Left ventricle myocardium inferior (tissue), 1 donor: ENCODE measurements at places on chromosomes 11 and 22. TPM values are rescaled to one million over a fixed set of nuclear protein-coding genes. Genes with fewer than 3 reads are reported as not detected.

Gene PKDREJ
- 0.08 TPM for total RNA-seq

Gene SYT7
- 18.9 TPM for total RNA-seq

Gene ABTB2
- total RNA-seq: 24.7 TPM

DNA sequence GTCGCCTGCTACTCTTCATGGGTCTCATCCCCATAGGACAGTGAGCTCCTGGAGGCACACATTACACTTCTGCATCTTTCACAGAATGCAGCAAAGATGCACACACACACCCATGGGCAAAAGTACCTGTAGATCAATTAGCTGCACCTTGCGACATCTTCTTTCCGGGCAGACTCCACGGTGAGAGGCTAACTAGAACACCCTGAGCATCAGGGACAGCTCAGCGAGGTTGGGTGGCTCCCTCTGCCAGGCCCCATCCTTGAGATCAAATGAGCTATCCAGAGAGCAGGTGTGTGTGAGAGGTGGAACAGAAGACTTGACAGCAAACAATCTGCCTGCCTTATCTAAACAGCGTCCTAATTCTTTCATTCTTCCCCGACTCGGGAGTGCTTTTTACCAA lies 96.1 kb upstream of the BID start:
- DNase-seq: no peak

DNA sequence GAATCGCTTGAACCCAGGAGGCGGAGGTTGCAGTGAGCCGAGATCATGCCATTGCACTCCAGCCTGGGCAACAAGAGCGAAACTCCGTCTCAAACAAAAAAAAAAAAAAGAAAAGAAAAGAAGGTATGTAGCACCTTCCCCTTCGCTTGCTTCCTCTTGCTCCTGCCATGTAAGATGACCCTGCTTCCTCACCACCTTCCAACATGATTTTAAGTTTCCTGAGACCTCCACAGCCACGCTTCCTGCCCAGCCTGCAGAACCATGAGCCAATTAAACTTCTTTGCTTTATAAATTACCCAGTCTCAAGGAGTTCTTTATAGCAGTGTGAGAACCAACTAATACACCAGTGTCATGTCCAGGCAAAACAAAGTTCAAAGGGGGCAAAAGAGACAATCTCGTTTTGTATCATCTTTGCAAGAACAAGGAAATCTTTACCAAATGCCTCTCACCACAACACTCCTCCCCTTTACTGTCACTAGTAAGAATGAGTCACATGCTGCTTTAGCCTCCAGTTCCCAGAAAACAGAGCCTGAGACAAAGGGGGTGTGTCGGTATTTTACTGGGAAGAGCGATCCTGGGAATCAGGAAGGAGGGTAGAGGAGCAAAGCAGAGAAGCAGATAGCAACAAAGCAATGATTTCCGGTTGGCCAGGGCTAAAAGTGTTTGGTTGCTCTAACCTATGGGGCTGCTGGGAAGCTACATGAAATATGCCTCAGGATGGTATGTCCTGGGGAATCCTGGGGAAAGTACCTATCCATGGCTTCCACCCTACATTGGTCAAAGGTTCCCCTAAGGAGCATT lies 10.5 kb upstream of the MCHR1 start:
- no peak for DNase-seq

- peak; percentile 81 for DNase-seq
These were observed 663 bp downstream of the MYH9 start for GRCh38 chr22:36386900-36387708.

DNA sequence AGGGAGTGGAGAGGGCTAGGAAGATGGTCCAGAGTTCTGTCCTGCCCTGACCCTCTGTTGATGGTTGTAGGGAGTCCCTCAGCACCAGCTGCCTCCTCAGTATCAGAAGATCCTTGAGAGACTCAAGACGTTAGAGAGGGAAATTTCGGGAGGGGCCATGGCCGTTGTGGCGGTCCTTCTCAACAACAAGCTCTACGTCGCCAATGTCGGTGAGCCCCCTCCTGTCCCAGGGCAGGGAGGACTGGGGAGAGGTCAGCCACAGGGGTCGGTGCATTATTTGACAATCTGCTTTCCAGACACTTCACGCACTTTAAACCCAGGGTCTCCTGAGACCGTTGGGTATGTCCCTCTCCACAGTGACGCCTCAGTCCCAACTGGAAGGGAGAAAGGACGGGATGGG lies 18.1 kb downstream of the TAB1 start:
- DNase-seq: no peak

DNA sequence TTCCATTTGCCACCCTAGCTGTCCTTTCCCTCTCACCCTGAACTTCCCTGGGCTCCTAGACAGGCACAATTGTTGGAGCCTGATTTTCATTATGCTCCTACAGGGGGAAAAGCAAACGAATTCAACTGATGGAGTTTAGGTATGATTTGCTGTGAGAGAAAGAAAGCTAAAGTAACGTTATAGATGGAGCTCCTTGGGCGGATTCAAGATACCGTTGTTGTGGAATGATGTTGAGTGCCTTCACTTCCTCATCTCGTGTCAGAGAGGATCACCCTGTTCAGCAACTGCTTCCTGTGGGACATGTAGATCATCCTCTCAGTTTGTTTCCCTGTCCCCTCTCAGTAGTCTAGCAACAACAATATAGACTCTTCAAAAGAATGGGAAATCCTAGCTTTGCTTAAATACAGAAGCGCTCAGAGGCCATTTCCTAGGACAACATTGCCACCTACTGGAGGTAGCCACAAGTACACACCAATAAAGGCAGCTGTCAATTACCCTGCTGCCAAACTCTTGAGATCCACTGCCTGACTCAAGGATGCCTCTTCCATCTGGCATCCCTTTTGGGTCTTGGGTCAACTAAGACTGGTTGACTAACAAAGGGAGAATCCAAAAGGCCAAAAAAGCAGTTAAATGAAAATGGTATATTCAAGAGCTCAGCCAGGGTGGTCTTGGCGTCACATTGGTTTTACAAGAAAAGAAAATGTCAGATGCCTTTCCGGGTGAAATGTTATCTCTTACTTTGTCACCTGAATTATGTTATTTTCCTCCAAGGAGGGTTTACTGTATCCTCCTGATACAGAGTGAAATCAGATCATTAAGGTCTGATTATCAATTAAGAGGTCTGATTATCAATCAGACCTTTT lies 13.5 kb upstream of the DTX4 start:
- DNase-seq: peak; percentile 18

GRCh38 chr11:12273618-12273995 lies 103.8 kb upstream of the PARVA start:
- no peak for DNase-seq

Gene CARD18
- total RNA-seq: 0.63 TPM

GRCh38 chr11:45606514-45607281 lies 58.7 kb downstream of the CHST1 start:
- no peak for DNase-seq

DNA sequence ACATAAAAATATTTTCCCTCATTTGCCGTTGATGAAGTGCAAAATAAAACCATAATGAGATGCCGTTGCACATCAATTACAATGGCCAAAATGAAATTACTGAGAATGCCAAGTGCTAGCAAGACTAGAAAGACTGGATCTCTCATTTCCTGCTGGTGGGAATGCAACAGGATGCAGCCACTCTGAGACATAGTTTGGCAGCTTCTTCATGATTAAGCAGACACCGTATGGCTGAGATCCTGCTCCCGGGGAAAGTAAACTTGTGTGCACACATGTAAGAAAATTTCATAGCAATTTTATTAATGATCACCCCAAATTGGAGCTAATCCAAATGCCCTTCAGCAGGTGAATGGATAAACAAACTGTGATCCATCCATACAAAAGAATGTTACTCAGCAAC lies 1013.2 kb downstream of the TBC1D22A start:
- DNase-seq: no peak

DNA sequence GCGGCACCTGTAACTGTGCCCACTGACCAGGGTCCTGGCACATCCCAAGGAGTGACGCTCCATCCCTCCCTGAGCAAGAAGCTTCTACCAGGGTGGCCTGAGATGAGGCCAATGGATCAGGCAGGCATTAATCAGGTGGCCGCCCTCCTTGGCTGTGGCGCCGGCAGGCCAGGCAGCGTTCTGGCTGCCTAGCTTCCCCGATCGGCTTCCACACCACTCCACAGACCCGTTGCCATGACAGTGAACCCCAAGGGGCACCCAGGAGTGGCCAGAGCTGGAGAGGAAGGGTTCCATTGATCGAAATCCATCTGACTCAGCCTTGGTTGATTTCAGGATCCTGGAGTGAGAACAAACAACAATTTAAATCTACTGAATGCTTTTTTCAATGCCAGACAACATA lies 20.5 kb downstream of the LRRC55 start:
- DNase-seq: peak; percentile 54

- DNase-seq: no peak
These were observed 63.3 kb downstream of the SYT9 start for GRCh38 chr11:7314811-7315604.

DNA sequence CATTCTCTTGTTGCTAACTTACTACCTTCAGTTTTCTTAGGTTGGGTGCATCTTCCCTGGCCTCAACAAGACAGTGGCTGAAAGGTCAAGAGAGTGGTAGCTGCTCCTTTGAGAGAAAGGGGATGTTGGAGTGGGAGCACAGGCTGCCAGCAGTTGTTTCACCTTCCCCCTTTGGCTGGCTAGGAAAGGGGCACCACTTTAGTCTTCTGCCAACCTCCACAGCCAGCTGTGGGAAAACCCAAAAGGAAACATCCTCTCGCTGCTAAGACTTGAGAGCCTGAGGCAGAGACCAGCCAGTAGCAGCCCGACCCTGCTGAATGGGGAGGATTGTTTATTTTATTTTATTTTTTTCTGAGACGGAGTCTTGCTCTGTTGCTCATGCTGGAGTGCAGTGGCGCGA lies 34.4 kb downstream of the MARK2 start:
- no peak for DNase-seq

GRCh38 chr22:37244114-37244921 lies at the start of gene RAC2:
Gene RAC2 (minus strand): TSS chr22:37244269. CDS start chr22:37244148, 121 bp downstream.
- DNase-seq: peak; percentile 74

GRCh38 chr11:129143335-129143734 lies 48.8 kb downstream of the ARHGAP32 start:
- DNase-seq: peak; percentile 59

- no peak for DNase-seq
These were observed 41.8 kb upstream of the SCN3B start for GRCh38 chr11:123696183-123696582.

DNA sequence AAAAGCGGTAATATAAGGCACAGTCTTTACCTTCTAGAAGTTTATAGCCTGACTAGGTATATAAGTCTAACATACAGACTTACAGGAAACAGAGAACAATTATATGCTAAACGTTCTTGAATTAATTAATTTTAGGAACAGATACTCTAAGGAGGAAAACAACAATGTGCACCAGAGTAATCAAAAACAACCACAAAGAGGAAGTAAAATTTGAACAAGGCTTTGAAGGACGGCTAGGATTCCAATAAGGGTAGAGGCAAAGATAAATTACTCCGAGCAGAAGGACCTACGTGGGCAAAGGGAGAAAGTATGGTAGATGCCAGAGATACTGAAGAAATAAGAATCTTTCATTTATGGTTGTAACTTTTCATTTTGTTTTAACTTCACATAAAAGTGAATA lies 54.4 kb downstream of the ENTHD1 start:
- DNase-seq: no peak

Gene ROM1
- total RNA-seq: 2.0 TPM

DNA sequence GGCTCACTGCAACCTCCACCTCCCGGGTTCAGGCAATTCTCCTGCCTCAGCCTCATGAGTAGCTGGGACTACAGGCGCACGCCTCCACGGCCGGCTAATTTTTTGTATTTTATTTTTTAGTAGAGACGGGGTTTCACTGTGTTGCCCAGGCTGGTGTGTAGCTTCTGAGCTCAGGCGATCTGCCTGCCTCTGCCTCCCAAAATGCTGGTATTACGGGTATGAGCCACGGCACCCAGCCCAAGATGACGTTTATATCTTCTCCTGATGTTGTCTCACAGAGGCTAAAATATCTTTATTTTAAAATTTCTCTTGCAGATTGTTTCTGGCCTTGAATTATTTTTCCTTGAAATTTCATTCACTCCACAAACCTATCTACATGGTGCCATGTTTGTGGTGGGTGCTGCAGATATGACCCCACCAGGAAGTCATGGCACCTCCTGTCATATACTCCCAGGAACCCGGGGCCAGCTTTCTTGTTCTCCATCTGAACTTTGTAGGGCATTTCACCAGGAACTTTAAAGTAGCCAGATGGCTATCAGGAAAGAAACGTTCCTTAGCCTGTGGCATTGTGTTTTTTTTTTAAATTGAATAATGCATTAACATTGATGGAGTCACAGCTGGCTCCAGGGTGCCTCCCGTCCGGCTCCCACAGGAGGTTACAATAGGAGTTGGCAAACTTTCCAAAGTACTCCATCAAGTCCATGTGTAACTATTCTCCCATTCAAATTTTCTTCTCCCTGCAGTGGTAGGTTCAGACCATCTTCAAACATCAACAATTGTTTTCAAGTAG lies 42.0 kb upstream of the LIPT2 start:
- DNase-seq: no peak

DNA sequence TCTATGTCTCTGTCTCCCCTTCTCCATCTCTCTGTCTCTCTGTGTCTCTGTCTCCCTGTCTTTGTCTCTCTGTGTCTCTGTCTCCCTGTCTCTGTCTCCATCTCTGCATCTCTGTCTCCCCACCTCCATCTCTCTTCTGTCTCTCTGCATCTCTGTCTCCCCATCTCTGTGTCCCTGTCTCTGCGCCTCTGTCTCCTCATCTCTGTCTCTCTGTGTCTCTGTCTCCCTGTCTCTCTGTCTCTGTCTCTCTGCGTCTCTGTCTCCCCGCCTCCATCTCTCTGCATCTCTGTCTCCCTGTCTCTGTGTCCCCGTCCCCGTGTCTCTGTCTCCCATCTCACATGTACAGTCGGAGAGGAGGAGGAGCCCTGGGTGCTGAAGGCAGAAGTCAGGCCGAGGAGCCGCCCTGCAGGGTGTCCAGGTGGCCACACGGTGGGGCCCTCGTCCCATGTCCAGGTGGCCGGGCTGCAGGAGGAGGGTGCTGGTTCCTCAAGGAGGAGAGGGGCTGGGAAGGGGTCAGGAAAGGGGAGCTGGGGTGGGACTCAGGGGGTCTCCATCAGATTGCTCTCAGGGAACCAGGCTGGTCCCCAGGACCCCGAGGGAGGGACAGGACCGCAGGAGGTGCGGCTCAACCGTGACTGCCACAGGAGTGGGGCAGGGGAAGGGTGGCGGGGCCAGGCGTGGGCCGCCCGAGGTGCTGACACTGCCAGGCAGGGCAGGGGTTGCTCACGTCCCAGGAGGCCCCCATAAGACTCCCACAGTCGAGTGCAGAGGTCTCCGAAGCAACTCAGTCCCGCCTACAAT lies 25.6 kb upstream of the TH start:
- peak; percentile 68 for DNase-seq

GRCh38 chr11:88103337-88104206 lies 71.7 kb downstream of the RAB38 start:
- no peak for DNase-seq

DNA sequence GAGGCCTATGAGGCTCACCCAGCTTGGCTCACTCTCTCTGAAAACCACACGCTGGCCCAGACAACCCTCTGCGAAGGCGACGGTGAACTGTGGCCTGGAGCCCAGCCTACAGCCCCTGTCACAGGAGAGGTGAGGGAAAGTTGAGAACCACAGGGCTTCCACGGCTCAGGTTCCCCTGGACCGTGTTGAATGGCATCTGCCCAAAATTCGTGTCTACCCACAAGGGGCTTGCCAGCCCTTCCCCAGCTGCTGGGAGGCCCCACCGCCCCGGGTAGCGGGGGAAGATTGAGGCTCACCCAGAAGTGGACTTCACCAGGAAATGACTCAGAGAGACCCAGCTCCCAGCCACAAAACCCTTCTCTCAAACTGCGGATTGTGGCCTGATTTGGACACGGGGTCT lies 197.1 kb downstream of the CTTN start:
- DNase-seq: no peak

- no peak for DNase-seq
These were observed 4.1 kb upstream of the RAG2 start for GRCh38 chr11:36602135-36602534.
